ENCODE measurements at places on chromosomes 6 and 20.

GRCh38 chr20:7232796-7233195 is 465.3 kb downstream of the BMP2 start:
- DNase-seq, result no peak

DNA sequence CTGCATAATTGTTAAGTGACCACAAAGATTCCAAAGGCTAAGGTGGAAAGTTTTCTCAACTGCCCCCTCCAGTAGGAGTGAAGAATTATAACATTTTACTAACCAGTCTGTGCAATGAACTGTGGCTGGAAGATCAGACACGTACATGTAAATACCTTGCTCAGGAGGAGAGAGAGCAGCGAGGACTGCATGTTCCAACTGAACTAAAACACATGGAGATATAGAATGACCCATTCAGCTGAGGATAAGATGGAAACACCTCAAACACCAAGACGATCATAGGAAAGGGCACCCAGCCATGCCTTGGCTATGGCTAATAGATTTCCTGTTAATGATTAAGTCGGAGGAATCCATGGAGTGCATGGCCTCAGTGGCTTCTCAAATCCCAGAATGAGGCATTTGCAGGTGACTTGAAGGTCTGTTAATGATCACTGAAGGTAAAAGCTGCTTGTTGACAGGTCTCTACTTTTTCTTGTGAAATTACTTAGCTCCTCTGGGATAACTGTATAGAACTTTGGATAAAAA is 875.6 kb downstream of the TFAP2A start:
- no peak for DNase-seq

- DNase-seq, result no peak
Observed at GRCh38 chr6:97440590-97441176, 157.7 kb upstream of the MMS22L start.

- peak; percentile 39 for DNase-seq
Observed at GRCh38 chr6:336159-337114, 44.1 kb downstream of the DUSP22 start.

Measured in Right ventricle myocardium superior (tissue), 1 donor.